ENCODE measurements at places on chromosomes 2 and 18. TPM values are rescaled to one million over a fixed set of nuclear protein-coding genes. Genes with fewer than 3 reads are reported as not detected.

GRCh38 chr18:63079114-63079513 lies 240.5 kb downstream of the BCL2 start:
- DNase-seq, result no peak

- no peak for DNase-seq
Observed at GRCh38 chr18:13302457-13303225, 84.1 kb downstream of the LDLRAD4 start.

- no peak for DNase-seq
Observed at GRCh38 chr2:191797500-191797899, 49.4 kb downstream of the CAVIN2 start.

- DNase-seq, result peak; percentile 28
Observed at GRCh38 chr18:67525328-67526099, 9.0 kb upstream of the DSEL start.

Gene EFHD1
- total RNA-seq, result 1.00 TPM
